Lung microvascular endothelial cell (primary cell): ENCODE measurements at places on chromosomes 5 and 9.

GRCh38 chr9:114551750-114552685, 35.6 kb upstream of the ATP6V1G1 start:
- peak; percentile 98 for DNase-seq

- no peak for DNase-seq
These were observed 62.5 kb upstream of the RNF130 start for GRCh38 chr5:180133971-180134508.

- no peak for DNase-seq
These were observed 121.7 kb downstream of the KCNIP1 start for GRCh38 chr5:170625221-170626165.

- no peak for DNase-seq
These were observed 60.3 kb downstream of the NR6A1 start for GRCh38 chr9:124710766-124711165.

DNA sequence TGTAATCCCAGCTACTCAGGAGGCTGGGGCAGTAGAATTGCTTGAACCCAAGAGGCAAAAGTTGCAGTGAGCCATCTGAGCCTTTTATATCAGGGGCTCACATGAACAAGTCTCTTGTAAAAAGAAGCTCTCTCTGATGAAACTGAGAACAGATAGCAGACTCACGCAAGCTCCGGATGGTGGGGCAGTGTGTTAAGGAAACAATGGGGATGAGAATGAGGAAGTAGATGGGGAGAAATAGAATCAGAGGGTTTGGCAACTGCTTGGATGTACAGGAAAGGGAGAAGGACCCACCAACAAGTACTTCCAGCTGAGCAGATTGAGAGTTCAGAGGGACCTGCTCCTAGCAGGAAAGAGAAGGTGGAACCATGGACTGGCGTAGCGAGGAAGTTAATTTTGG, 18.6 kb downstream of the TMEM252 start:
- no peak for DNase-seq

GRCh38 chr5:112794410-112794809, 56.7 kb downstream of the APC start:
- no peak for DNase-seq

DNA sequence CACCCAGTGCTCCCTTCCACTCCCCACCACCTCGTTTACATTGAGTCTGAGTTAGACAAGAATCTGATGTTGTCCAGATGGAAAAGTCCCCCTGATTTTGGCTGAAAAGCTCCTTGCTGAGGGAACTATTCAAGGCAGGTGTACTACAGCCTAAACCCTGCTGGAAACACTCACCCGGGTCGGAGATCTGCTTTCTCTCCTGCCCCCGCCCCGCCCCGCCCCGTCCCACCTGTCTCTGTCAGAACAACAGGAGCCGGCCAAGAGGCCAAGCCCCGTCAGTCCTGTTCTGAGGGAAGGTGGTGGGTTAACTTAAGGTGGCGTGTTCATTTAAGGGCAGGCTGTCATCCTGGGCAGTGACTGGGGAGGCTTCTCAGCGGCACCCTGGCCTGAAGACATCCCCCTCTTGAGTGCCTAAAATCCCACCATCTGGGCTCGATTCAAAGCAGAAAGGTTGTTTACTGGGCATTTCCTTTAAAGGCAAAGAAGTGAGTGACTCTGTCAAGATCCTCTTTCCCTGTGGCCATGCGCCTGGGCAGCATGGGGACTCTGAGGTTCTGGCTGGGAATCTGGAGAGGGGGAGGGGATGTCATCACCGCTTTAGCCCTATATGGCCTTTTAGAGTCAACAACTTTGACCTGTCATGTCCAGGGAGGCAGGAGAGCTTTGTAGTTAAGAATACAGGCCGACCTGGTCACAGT, 71.1 kb upstream of the NEURL1B start:
- DNase-seq, result no peak

DNA sequence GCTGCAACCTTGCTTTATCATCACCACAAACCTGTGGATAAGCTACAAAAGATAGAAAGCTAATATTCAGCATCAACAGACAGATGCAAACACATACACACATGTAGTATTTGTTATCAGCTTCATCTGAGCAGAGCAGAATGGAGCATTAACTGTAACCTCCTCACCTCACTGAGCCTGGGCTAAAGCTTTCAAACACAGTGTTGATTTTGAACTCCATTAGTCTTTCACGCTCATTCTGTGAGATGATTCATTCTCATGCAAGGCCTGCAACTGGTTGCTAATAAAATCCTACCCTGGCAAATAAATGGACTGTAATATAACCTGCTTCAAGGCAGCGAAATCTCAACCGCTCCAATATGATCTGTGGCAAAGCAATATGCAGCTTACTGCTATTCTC, 1360.6 kb upstream of the ACO1 start:
- no peak for DNase-seq

DNA sequence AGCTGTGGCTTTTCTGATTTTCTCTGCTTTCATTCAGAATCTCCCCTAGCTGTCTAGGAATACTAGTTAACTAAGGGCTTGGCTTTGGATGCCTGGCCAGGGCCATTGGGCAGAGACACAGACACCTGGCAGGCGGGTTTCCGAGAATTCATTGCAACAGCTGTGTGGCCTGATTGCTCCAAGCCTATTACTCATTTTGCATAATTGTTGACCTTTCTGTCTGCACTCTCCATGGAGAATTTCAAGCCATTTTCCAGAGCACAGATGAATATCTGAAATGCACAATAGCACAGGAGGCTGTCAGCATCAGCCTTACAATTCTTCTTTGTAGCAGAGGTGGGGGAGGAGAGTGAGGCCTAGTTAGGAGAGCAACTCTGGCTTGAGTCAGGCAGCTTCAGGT, 310.5 kb downstream of the DMAC1 start:
- DNase-seq, result no peak

- DNase-seq, result no peak
These were observed 259.7 kb upstream of the IRX2 start for GRCh38 chr5:3010953-3011763.

DNA sequence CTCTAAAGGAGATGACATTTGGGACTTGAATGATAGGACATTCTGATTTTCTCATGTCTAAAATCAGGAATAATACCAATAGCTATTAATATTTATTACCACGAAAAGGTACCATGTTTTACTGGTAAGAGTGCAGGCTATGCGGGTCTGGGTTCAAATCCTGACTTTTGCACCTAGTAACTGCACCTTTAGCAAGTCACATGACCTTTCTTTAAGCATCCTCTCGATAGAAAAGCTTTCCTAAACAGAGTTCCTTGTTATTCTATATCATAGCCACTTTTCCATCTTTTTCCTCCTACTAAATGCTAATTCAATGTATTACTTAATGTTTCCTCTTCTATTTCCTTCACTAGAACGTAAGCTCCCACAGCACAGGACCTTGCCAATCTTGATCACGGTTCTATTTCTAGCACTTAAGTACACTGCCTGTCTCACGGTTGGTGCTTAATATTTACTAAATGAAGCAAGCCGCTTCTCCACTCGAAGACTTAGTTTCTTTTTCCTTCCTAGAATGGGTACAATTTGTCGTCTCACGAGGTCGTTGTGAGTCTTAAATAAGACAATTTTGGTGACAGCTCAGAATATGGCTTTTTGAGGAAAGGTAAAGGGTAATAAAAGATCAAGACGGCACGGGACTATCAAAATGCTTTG, 816 bp downstream of the RBM18 start:
- peak; percentile 64 for DNase-seq

DNA sequence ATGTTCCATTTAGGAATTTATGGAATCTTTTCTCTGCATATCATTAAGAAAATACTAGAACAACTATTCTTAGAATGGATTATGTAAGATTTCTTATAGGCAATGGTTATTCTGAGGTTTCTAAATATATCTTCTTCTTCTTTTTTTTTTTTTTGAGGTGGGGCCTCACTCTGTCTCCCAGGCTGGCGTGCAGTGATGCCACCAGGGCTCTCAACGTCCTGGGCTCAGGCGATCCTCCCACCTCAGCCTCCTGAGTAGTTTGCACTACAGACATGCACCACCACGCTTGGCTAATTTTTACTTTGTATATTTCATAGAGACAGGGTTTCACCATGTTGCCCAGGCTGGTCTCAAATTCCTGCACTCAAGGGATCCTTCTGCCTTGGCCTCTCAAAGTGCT, 137.2 kb downstream of the SREK1 start:
- DNase-seq, result no peak

GRCh38 chr9:131727795-131728545, 11.9 kb downstream of the RAPGEF1 start:
- no peak for DNase-seq

DNA sequence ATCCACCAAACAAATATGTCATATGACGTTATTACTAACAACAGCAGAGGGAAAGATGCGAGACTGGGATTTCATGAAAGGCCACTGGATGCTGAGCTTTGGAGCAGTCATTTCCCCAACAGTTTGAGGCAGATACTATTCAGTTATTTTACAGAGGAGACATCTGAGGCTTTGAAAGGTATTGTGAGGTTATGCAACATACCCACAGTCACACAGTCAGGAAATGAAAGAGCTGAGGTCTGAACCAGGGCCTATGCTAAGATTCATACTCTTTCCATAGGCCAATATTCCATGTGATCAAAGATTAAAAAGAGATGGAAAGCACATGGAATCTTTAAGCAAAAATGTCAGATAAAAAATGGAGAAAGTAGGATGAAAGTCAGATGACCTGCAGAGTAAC, 63.0 kb downstream of the LPAR1 start:
- DNase-seq, result no peak

DNA sequence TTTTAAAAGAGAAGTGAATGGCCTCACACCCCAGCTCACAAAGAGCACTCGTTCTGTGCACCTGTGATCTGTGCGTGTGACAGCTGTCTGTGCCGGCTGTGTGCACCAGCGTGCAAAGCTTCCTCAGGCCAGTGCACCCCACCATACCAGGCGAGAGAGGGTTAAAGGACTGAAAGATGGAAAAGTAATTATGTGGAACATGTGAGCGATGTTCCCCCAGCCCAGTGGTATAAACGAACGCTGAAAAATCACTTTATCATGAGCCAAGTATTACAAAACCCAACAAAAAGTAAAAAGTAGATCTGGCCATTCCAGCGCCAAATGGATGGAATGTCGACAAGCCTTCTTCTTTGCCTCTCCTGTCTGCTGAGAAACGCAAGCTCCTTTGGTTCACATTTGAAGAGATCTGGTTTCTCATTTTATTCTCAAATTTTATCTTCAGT, 53.7 kb downstream of the IPPK start:
- no peak for DNase-seq

- DNase-seq, result peak; percentile 76
These were observed 13.5 kb upstream of the ANKRD18B start for GRCh38 chr9:33510262-33511183.

DNA sequence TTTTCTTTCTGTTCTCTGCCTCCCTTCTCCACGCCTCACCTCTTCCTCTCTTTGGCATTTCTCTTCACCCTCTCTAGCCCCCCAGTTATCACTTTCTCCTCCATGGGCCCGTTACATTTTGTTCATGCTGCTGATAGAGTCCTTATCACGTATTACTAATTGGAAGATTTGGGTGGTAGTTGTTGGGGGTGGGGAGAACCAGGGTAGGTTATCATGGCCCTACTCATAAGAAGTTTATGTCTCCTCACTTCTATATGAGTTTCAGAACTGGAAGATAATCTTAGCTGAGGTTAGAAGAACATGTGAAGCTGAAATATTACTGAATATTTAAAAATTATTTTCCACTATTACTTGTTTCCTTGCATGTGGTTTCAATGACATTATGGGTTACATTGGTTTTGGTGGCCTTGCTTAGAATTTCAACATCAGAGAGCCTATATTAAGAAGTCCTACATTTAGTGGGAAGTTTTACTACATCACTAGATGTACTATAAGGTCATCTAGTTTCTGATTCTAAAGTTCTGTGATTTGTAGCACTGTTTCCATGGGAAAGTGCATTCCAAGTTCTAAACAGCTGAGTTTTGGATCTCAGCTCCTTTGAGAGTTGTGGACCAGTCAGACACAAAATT, 36.8 kb downstream of the PIP5K1B start:
- DNase-seq, result no peak

GRCh38 chr5:82074950-82075349, 103.1 kb downstream of the ATG10 start:
- DNase-seq, result no peak
